ENCODE measurements at places on chromosomes 1 and 21.
A peak's percentile ranks its signal among the peaks of the same experiment; 100 is the strongest.

GRCh38 chr1:162560303-162561036 lies 1.1 kb upstream of the UAP1 start:
- no peak for DNase-seq

DNA sequence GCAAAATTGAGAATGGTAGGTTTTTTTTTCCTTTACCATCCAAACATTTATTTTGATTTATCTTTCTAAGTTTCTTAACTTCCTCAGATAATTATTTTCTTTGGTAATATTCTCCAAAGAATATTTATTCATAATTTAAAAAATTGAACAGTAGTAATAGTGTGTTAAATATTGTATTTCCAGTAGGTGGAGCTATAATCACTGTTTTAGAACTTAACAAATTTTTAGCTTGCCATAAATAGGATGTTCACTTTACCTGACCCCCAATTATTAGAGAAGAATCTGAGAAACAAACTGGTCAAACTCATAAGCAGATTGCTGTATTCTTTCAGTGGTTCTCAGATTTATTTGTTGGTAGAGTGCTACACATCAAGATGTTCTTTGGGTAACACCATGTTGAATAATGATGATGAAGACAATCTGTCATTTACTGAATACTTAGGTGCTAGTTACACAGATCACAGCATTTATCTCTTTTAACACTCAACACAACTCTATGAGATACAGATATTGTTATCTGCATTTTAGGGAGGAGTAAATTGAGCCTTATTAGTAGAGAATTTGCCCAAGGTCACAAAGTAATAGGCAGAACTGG lies 82.4 kb upstream of the GPR88 start:
- DNase-seq = no peak

DNA sequence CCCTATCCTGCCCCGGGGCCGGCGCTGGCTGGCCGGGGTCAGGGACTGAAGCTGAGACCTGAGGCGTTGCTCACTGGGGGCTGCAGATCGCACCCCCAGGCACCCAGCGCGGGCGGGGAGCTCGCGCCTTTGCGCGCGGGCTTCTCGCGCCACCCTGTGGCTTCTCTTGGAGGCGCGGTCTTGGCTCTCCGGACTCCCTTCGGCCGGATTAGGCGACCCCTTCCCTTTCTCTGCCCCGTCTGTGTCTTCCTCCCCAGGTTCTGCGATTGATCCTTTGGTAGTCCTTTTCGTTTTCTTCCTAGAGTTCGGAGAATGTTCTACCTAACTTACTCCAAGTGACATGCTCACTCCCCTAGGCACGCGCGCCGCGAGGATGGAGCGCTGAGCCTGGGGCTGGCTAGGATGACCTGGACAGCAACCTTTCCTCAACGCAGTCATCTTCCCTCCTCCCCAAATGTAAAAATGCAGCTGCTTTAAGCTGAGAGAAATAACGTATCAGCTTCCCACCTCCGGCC lies 495 bp upstream of the NTRK1 start:
- DNase-seq = peak; percentile 39

- DNase-seq = no peak
Measured at GRCh38 chr1:214418391-214418790, 133.0 kb downstream of the PTPN14 start.

- DNase-seq = no peak
Measured at GRCh38 chr1:112322018-112322417, 74.0 kb upstream of the CTTNBP2NL start.

GRCh38 chr1:2349806-2350205 lies 41.5 kb downstream of the MORN1 start:
- DNase-seq = no peak

DNA sequence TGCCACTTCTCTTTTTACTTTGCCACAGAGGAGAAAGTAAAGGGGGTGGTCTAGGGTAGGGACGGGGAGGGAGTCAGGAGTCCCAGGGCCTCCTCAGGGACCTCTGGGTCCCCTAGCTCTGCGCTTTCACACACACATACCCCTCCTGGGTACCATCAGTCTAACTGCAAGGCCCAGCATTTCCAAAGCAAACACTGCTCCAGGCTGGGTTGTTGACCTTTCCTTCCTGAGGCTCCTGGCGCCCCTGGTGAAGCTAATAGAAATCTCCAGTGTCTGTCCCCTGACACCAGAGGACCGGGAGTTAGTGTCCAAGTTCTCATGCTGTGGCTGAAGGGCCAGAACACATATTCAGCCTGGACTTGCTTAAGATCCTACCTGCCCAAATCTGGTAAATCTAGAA lies 3.9 kb downstream of the TMEM63A start:
- no peak for DNase-seq

DNA sequence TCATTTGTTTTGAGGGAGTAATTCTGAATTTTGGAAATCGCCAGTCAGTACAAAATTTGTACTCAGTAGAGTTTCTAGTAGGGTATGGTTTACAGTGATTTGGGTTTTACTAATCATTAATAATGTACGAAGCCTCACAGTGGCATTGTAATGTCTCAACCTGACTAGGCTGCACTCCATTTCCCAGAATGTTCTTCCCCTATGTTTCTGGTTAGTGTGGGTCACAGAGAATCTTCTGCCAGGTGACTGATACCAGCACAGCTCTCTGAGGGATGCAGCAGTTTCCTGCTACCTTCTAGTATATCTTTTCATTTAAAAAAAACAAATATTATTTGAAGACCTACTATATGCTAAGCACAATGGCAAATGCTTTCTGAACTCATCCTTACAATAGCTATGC lies 112.9 kb downstream of the PTPN14 start:
- no peak for DNase-seq

- DNase-seq = no peak
Measured at GRCh38 chr1:94125551-94126514, 4.9 kb upstream of the ABCA4 start.

DNA sequence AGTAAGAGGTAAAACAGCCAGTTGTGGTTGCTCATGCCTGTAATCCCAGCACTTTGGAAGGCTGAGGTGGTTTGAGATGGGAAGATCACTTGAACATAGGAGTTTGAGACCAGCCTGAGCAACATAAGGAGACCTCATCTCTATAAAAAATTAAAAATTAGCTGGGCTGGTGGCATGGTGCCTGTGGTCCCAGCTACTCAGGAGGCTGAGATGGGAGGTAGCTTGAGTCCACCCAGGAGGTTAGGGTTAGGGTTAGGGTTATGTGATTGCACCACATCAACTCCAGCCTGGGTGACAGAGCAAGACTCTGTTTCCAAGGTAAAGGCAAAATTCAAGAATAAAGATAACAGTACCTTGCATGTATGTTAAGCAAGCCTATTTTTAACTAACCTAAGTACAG lies 3.5 kb downstream of the SAMSN1 start:
- DNase-seq = no peak

- DNase-seq = no peak
Measured at GRCh38 chr1:71921935-71922559, 360.3 kb downstream of the NEGR1 start.

DNA sequence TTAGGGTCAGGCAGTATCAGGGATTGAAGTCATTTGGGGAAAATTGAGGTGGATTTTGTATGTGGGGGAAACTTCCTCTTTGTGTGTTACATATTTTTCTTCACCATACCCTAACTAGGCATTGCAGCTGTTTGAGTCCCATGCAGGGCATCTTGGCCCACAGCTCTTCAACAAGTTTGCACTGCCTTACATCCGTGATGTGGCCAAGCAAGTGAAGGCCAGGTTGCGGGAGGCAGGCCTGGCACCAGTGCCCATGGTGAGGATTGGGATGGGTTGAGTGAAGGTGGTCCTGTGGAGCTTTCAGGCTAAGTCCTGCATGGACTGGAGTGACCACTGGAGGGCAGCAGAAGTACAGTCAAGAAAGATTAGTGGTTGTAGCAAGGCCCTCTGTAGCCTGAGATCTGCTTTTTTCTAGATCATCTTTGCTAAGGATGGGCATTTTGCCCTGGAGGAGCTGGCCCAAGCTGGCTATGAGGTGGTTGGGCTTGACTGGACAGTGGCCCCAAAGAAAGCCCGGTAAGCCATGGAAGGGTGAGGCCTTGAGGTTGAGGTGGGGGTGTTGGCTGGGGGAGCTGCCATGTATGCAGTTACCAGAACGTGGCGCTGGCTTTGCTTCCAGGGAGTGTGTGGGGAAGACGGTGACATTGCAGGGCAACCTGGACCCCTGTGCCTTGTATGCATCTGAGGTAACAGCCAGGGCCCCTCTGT lies 2.4 kb downstream of the UROD start:
- DNase-seq = no peak

GRCh38 chr1:183069562-183070216 lies 46.5 kb downstream of the LAMC1 start:
- DNase-seq = no peak

DNA sequence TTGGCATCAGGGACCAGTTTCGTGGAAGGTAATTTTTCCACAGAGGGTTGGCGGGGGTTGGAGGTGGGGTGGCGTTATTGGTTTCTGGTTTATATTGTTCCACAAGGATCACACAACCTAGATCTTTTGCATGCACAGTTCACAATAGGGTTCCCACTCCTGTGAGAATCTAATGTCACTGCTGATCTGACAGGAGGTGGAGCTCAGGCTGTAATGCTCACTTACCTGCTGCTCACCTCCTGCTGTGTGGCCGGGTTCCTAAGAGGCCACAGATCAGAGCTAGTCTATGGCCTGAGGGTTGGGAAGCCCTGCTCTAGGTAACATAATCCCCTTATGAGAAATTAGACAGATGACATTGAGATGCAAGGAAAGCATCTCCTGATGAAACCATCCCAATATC lies 12.6 kb downstream of the GBP5 start:
- DNase-seq = no peak

- DNase-seq = no peak
Measured at GRCh38 chr1:226475142-226475511, 67.2 kb upstream of the PARP1 start.

GRCh38 chr1:233328142-233328921 lies 808 bp downstream of the MAP3K21 start:
- DNase-seq = no peak

GRCh38 chr21:44526096-44526997 lies 13.6 kb downstream of the KRTAP10-1 start:
- no peak for DNase-seq
